Hypothalamus (tissue), 51 donors: ENCODE measurements at places on chromosomes 5 and 9.

GRCh38 chr5:115098041-115098702, 71.5 kb downstream of the TRIM36 start:
- no peak for DNase-seq

GRCh38 chr5:94700592-94700991, 82.1 kb downstream of the SLF1 start:
- DNase-seq = no peak

DNA sequence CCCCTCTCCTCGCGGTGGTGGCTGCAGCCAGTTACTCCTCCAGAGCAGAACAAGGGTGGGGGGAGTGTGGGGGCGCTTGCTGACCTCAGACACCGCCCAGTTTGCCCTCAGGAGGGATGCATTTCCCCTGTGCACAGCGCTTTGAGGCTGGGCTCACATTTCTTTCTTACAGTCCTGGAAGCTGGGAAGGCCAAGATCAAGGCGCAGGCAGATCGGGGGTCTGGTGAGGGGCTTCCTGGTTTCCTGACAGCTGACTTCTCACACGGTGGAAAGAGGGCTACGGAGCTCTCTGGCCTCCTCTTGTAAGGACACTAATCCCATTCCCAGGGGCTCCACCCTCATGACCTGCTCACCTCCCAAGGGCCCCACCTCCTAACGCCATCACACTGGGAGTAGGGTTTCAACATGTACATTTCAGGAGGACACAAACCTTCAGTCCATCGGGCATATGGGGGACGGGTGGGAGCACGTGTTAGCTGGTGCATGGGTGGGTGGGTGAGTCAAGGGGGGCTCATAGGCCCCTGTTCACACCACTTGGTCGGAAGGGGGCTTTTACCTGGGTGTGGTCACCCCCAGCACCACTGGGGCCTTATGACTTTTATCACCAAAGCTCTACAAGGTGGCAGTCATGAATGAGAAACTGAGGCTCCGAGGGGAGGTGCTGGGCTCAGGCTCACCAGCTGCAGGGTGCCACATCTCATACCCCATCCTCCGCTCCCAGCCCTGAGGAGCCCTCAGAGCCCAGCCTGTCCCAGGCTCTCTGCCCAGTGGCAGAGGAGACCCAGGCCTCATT, 7.7 kb upstream of the SCGB3A1 start:
- DNase-seq = no peak

GRCh38 chr5:178392386-178392785, 159.8 kb upstream of the PHYKPL start:
- DNase-seq = no peak

DNA sequence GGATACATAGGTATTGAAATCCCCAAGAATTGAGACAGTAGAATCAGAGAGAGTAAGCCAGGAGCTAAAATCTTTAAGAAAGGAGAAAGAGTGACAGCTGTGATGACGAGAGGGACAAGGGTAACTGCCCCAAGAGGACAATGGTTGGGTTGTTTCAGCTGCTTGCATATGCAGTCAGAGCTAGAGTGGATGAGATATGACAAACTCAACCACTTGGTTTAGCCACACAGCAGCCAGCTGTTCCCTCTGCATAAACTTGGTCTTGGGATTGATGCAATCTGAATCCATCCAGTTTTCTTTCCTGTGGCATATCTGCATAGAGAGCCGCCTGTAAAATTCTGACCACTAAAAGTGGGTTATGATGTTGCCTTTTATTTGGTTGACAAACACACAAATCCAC, 100.7 kb downstream of the ZNF622 start:
- DNase-seq = no peak

GRCh38 chr5:149959406-149960236, 937 bp upstream of the SLC26A2 start:
- no peak for DNase-seq
